Activated CD8-positive, alpha-beta memory T cell treated with anti-CD3 and anti-CD28 coated beads for 1 hour (primary cell): ENCODE measurements at places on chromosomes 5 and 9.

DNA sequence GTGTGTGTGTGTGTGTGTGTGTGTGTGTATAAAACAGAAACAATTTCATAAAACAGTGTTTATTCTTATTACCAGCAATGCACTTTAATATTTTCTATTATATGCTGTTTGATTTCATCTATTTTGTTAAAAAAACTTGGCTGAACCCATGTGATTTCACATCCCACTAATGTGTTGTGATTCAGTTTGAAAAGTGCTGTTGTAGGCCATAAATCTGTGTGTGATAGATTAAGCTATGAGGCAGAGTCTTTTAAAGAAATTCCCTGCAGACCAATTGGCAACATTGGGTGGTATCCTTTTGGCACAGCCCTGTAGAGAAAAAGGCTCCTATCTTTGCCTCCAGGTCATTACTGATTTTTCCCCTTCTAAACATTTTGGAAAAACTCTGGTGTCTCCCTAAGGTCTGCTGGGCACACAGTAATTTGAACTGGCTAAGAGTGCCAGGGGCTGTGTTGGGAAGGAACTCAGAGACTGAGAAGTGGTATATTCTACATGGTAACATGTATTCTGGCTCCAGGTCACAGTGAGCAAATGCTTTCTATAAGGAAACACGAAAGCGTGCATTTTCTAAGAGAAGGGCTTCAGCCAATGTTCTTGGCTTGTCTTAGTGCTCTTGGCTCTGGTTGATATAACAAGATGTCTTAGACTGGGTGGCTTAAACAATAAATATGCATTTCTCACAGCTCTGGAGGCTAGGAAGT, 4.5 kb downstream of the CAMK4 start:
- no peak for DNase-seq

DNA sequence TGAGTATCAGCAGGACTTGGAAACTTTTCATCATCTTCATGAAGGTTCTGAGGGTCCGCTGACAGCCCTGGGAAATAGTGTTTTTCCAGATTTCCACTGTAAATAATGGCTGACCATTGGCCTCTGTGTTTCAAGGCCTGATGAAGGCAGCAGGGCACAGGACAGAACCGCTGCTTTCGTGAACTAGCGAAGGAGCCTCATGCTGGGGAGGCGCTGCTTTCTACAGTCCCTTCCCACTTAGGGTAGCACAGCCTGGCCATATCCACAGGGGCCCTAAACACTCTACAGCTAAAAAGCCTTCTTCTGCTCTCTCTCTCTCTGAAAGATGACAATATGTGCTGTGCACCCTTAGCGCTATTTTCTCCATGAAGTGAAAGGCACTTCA, 118.2 kb downstream of the MED27 start:
- DNase-seq, result no peak

GRCh38 chr5:59798862-59799667, 94.5 kb downstream of the PDE4D start:
- DNase-seq, result no peak

GRCh38 chr9:123465304-123465703, 109.3 kb downstream of the CRB2 start:
- no peak for DNase-seq

- DNase-seq, result no peak
These were observed 62.8 kb downstream of the SV2C start for GRCh38 chr5:76145945-76146344.

GRCh38 chr9:101702257-101702656, 36.2 kb downstream of the GRIN3A start:
- no peak for DNase-seq

GRCh38 chr9:124392871-124393460, 22.3 kb downstream of the PSMB7 start:
- no peak for DNase-seq

DNA sequence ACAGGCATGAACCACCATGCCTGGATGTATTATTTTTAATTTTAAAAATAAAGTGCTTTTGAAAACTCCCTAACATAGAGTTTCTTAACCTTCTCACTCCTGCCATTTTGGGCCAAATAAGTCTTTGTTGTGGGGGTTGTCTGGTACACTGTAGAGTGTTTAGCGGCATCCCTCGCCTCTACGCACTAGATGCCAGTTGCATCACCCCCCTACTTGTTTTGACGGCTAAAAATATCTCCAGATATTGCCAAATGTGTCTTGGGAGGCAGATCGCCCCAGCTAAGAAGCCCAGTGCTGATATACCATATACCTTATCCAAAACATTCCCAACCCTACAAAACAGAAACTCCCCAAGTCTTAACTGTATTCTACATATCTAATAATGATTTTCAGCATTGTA, 54.6 kb downstream of the SCAI start:
- no peak for DNase-seq
